Astrocyte of the hippocampus (primary cell): ENCODE measurements at places on chromosomes 3 and 15.

DNA sequence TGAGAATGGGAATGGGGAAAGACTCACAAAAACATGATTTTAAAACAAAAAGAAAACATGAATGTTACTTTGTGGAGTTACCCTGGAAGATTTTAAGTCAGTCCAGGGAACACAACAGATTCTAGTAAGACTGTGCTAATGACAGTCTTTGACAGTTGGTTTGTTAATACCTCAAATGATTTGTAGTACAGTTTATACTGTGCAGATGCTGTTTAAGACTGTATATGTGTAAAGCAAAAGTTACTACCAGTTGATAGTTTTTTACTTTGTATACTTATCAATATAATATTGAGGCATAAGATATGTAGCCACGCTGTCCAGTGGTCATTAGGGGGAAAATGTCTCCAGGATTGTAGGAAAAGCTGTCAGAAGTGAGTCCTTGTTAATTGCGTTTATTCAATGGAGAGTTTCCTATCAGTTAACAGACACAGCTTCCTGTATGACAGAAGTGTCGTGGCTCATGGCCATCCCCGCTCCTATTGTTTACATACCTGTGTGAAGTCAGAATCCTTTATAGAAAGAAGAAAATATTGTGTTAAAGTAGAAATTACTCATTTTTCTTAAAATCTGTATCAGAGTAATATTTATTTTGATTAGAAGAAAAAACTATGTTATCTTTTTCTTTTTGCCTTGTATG lies 36.0 kb downstream of the NKIRAS1 start:
- no peak for DNase-seq

DNA sequence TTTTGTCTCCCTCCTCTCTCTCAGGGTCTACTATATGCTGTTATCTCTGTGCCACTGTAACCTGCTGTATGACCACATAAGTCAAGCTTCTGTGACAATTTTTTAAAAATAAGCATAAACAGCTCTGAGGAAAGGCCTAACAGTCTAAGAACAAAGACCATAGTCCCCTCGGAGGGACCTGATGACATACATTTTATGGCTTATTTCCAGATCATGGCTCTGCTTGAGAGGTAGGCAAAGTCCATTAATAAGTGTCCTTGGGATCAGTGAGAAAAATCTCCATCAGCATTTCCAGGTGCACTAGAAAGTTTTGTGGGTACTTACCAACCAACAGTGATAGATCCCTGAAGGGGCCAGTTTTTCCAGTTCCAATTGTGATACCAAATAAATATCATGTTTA lies 123.8 kb downstream of the TNIK start:
- DNase-seq, result no peak

DNA sequence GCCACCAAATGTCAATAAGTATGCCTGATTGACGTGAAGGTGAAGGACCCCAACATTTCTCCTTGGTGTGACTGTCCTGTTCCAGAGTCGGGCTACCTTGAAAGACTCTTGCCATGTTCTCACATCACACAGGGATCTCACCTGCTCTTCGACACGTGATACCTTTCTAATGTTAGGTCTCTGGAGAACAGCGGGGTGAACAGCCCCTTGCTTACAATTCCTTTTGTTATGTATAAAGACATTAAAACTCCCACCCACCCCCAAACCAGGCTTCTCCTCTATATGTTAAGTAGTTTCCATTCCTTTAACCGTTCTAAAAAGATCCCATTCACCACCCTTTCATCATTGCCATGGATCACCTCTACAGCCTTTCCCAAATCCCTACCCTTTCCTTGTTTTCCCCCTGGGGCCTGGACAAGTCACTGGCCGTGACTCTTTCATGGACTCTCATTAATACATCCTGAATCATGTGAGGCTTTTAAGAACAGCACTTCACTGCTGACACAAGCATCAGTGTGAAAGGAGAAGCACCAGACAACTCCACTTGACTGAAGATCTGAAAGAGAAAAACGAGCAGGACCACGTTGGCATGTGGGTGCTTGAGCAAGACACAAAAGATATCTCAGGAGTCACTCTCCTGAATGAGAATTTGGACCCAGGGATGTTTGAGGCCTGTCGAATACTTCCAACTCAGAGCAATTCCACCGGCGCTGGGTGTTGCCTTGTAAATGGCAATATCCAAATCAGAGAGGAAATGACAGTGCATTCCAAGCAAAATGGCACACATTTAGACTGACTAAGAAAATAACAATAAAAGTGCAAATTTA lies 115.0 kb downstream of the FOXP1 start:
- no peak for DNase-seq

DNA sequence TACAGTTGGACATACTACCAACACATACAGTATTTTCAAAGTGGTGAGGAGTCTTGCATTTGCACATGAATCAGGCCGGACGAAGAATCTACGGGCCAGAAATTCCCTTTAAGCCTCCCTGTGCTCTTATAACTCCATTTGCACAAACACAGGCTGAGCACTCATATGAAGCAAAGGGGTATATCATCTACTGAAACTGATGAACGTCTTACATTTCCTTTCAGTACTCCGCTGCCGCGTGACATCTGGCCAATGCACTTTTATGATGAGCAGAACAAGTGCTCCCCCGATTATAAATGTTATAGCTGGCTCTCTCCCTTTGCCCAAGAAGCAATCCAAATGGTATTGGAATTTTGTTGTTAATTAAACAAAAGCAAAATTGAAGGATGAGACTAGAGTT lies 110.3 kb upstream of the ICE2 start:
- DNase-seq, result no peak

DNA sequence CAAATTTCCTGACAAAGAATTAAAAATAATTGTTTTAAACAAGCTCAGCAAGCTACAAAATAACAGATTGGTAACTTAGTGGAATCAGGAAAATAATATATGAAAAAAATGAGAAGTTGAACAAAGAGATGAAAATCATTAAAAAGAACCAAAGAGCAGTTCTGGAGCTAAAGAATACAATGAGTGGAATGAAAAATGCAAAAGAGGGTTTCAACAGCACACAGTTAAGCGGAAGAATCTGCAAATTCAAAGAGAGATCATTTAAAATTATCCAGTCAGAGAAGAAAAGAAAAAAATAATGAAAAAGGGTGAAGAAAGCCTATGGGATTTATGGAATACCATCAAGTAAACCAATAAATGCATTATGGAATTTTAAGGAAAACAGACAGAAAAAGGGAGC lies 6.2 kb upstream of the GABRR3 start:
- no peak for DNase-seq

GRCh38 chr3:186825294-186825821 lies 17.2 kb upstream of the ADIPOQ start:
- peak; percentile 84 for DNase-seq

- DNase-seq, result no peak
Measured at GRCh38 chr15:70200511-70201424, 103.1 kb upstream of the TLE3 start.

GRCh38 chr15:25238126-25238525 lies 200.7 kb downstream of the UBE3A start:
- DNase-seq, result no peak

DNA sequence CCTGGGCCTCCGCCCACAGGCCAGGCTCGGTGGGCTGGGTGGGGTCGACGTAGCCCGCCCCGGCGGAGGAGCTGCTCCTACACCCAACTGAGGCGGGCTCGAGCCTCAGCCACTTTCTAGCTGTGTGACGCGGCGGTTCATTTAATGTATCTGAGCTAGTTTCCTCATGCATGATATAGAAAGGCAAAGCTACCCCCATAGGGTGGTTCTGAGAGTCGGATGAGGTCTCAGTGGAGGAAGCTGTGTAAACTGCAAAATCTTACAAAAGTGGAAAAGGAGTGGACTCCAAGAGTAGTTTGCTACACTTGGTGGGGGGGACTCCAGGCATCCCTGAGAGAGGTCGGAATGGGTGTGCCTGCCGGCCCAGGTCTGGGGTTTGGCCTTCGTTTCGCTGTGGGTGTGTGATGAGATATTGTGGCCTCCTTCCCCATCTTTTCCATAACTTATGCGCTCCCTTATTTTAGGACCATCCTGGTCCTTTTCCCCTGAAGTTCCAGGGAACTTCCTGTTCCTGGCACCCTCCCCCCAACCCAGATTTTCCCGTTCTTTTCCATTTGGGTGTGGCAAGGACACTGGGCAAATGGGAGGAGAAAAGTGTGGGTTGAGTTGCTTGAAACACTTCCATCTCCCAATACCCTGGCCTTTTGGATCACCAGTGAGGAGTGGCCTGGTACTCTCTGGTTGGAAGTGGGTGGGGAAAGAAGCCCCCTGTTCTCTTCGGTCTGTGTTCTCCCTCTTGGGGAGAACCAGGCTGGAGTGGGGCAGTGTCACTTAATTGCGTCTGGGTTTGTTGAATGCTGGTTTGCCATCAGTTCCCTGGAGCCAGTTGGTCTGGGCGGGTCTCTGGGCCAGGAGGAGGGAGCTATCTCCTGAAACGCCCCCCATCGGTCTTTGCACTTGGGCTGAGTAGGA lies 1.1 kb downstream of the PDIA5 start:
- no peak for DNase-seq

DNA sequence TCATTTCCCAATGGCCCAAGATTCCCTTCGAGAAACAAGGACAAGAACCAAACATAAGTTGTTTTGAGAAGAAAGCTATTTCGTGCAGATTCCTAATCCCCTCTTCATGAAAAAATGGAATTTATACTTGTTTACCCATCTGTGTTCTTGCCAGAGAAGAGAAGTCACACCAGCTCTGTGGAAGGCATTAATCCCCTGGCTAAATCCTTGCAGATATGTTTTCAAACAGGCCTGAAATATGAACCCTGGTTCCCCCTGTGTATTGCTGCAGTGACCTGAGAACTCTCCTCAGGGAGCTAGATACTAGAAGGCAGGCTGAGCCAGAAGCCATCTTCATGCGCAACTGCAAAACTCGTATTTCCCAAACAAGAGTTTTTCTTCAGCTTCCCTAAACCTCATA lies 337.7 kb downstream of the NEK10 start:
- DNase-seq, result no peak

- no peak for DNase-seq
Measured at GRCh38 chr15:88529021-88529630, 17.4 kb downstream of the DET1 start.

DNA sequence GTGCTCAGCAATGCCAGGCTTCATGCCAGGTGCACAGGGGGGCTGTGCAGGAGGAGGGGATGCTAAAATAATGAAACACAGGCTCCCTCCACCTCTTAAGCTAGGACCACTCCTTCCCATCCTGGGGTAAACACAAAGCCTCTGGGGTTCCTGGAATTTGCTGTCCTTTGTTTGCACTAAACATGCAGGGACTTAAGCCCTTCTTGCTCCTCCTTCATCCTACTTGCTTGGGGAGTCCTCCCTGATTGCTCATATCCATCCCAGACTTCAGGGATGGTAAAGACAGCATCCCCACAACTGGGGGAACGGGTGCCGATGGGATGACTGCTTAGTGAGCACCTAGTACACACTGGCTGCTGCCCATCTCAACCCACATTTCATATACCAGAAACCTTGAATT lies 5.1 kb downstream of the LINGO1 start:
- DNase-seq, result no peak

GRCh38 chr3:59978979-59979378 lies 929.2 kb upstream of the CFAP20DC start:
- DNase-seq, result no peak

GRCh38 chr3:14899993-14900618 lies 47.3 kb upstream of the NR2C2 start:
- no peak for DNase-seq

DNA sequence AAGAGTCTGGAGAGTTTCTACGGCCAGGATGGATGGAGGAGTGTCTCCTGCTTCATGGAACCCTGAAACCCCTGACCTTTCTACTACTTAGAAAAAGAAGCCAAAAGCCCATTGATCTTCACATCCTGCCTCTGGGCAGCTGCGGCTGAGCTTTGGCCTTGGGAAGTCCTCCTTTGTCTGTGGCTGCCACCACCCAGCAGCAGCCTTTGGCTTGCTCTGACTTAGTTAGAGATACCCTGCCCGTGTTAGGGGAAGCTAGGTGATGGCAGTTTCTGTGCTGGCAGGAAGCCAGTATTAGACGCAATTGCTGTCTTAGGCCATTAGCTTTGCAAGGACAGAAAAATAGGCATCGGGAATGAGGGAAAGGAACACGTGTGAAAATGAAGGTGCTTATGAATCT lies 18.8 kb downstream of the APH1B start:
- no peak for DNase-seq

GRCh38 chr15:41487802-41488201 lies 5.9 kb upstream of the ITPKA start:
- DNase-seq, result no peak

DNA sequence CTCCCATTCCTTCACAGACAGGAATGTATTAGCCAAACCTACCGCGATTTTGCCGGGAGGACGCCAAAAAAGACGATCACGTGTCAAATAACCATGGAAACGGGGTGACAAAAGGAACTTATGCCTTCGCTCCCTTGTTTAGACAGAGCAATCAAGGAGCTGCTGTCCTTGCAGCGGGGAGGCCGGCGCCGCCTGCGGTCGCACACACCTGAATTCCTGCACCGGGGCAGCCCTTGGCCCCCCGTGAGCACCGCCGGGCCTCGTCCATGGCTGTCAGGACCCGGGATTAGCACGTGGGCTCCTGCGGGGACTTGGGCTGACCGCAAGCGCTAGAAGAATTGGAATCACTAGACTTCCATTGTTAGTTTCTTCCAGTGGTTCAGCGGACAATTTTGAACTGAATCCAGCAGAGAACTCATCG lies 193.1 kb downstream of the SHQ1 start:
- DNase-seq, result peak; percentile 81

DNA sequence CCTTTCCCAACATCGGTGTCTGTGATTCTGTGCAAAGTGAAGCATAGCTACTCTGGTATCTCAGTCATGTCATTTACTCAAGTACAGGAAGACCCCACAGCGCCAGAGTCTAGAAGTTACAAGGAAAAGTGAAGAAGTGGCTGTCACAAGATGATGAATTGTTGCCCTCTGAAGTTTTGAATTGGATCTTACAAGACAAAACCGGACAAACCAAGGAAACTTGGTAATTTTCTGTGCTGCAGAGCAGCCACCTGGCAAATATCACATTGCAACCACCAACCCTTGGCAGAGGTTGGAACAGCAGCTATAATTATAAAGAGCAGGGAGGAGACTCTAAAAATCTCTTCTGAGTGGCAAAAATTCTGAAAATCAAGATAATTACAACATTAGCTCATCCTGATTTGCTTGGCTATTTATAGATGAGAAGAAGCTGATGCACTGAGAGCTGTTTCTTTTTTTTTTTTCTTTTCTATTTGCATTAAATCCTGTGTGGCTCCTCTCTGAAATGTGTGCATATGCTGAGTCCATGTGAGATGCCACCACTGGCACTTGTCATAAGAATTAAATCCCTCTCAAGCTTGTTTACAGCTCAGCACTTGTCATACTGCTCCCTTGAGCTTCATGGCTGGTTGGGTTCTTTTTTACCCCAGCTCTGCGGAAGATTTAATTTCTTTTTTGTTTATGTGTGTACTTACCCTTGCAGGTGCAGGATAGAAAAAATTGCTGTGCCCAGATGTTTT lies 68.0 kb upstream of the MNS1 start:
- DNase-seq, result peak; percentile 21

DNA sequence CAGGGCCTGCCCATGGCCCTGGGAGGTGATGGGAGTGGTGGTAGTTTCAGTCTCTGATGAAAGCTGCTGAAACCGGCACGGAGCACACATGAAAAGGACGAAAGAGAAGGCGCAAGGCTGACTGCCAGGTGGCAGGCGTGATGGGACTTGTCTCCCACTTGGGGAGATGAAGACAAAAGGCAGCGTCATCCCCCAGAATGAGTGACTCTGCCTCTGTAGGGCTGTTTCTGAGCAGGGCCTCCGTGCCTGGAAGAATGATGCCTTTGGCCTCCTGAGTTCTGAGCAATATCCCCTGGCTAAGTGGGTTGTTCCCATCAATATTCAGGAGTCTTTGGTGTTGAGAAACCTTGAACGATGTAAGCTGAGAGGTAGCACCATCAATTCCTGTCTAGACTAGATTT lies 237.8 kb downstream of the OPA1 start:
- DNase-seq, result peak; percentile 71

GRCh38 chr3:107661447-107662123 lies 138.8 kb downstream of the BBX start:
- DNase-seq, result peak; percentile 23
